ENCODE measurements at places on chromosomes 1 and 21.

- no peak for DNase-seq
These were observed 56.3 kb downstream of the PRPF38A start for GRCh38 chr1:52460694-52461093.

- DNase-seq = no peak
These were observed 23.4 kb upstream of the PWP2 start for GRCh38 chr21:44083631-44084291.

DNA sequence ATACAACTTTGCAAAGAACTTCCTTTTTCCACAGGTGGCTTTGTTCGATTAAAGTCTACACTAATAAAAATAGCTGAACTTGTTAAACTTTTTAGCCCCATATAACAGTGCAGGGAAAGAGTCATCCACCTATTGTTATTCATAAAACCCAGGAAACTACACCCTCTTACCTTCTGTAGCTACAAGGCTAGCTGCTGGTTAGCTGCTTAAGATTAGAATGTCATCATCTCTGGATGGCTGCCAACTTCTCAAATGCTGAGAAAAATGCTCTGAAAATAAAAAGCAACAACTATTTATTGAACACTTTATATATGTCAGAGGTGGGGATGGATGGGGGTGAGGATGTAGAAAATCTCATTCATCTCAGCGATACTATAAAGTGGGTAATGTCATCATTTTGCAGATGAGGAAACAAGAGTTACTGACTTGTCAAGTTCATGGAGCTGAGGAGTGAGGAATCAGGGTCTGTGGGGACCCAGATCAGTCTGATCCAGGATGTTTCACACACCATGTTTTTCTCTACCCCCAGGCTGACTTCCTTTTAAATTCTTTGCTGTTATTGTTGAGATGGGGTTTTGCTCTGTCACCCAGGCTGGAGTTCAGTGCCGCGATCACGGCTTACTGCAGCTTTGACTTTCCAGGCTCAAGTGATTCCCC, 17.1 kb downstream of the ATP5PF start:
- DNase-seq = no peak

DNA sequence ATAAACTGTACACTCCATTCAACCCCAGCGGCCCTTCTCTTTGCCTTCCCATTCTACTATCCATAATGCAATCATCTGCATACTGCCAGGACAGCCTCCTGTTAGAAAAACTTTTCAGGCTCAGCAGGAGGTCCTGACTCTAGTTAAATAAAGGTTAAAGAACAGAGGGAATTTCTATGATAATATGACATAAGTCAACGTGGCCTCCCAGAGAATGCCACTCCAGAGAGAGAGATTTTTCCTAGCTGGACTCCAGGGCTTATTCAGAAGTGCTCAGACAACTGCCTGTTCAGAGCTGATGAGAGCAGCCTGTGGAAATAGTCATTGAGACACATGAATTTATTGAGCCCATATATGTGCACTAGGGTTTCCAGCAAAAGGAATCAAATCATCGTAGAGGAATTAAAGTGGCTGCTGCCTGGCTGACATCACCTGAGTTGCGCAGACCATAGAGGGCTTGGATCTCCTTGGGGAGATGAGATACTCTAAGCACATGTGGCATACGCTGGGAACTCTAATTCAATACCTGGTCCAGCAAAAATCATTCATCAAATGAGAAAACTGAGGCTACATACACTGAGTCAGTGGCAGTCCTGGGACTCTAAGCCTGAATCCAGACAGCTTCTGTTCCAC, 736.2 kb downstream of the PTPRU start:
- no peak for DNase-seq

- no peak for DNase-seq
These were observed 31.0 kb upstream of the MTMR11 start for GRCh38 chr1:149967646-149968045.

DNA sequence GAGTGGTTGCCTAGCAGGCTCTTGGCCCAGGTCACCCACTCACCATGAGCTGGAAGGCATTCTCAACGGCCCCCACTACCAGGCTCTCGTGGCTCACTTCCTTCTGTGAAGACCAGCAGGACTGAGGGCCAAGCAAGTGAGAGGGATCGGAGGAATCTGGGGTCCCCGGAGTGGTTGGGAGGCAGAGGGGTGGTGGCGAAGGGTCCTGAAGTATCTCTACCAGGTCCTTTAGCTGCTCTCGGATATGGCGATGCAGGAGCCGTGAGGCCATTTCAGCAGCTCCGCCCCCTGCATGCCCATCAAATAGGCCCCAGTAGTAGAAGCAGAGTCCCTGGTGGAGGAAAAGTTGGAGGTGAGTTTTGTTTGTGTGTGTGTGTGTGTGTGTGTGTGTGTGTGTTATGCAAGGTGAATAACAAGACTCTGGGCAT, 2.4 kb downstream of the PPM1J start:
- DNase-seq = no peak

DNA sequence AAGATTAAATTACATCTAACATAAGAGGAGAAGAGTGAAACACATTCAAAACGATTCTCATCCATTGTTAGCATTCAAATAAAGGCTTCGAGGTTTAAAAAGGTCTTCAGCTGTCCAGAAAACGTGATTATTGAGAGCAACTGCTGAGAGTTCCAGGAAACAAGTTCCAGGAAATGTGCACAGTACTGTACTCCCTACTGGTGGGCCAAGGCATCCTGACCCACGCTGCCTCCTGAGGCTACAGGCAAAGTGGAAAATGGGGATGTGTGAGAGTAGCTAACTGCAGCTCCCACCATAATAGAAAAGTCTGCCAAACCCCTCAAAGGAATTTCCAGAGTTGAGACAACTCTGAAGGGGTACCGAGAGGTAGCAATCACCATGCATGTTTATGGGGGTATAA, 2.0 kb downstream of the VAV3 start:
- no peak for DNase-seq

DNA sequence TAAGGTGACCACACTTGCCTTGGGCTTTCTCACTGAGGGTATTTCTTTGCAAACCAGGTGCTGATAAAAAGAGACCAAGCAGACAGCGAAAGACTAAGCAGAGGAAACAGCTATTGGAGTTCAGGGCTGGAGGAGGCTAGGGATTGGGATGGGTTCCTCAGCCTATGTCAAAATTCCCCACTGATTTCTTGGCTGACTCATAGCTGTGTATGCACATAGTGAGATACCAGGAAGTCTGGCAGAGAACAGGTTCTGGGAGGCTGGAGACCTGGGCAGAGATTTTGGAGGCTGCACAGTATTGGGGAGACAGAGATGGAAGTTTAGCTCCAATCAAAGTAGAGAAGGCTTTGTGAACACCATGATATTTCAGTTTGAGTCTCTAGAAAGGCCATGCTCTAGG, 25.3 kb downstream of the YARS1 start:
- DNase-seq = peak; percentile 53

- DNase-seq = peak; percentile 81
These were observed 127.9 kb upstream of the MROH9 start for GRCh38 chr1:170807432-170807831.

- no peak for DNase-seq
These were observed 6.4 kb downstream of the MT1HL1 start for GRCh38 chr1:236997882-236998281.

- no peak for DNase-seq
These were observed 1261.2 kb upstream of the B3GALT2 start for GRCh38 chr1:194447636-194448035.

DNA sequence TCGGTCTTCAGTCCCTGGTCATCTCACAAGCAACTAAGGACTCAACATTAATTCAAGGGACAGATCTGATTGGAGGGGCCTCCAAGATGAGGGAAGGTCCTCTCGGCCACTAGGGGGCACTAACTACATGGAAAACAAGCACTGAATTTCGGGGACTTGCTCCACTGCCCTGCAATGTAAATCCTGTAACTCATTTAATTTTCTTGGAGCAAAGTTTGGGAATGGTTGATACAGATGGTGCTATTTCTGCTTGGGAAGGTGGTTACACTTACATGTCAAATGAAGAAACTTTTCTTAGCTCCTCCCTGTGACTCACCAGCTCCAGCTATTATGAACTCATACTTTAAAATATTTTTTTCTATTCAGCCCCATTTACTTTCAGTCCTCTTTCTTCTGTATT, 97.4 kb upstream of the KCNJ15 start:
- DNase-seq = peak; percentile 79

DNA sequence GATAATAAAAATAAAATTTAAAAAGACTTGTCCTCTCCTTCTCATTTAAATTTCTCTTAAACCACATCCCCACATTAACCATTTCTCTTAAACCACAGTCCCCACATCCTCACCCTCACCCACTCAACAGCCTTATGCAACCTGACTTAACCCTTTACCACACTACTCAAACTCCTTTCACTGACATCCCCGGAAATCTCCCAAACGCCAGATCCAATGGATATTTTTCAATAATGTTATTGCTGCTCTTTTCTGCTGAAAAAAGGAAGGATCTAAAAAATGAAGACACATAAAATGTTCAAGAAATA, 54.2 kb upstream of the EEIG2 start:
- DNase-seq = no peak

DNA sequence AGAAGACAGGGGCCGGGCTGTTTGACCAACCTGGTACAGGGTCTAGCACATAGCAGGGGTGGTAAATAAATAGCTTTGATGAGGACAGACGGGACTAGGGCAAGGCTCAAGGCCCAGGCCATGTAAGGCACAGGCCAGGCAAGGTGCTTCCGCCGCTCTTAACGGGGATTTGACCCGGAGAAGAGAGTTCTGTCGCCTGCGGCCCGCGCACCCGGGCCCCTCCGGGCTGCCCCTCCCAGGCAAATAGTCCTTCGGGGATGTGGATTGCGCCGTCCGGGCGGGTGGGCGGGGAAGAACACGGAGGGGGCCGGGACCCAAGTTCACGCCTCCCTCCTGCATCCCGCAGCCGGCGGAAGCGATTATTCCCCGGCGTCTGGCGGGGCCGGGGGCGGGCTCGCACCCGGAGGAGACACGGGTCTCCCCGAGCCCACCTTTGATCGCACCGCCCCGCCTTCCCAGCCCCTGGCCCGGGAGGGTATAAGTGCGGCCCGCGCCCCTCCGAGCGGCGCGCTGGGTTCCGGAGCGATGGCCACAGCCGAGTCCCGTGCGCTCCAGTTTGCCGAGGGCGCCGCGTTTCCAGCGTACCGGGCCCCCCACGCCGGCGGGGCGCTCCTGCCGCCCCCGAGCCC, at the start of gene MIXL1:
TSS of gene MIXL1 (plus strand) at position 508 of the 629 bp plus-strand sequence. CDS start at position 526, 18 bp downstream.
- no peak for DNase-seq

Measured in HCEC 1CT (cell line).